Esophagus muscularis mucosa (tissue), 4 donors: ENCODE measurements at places on chromosomes 2 and 18. TPM values are rescaled to one million over a fixed set of nuclear protein-coding genes. Genes with fewer than 3 reads are reported as not detected.

DNA sequence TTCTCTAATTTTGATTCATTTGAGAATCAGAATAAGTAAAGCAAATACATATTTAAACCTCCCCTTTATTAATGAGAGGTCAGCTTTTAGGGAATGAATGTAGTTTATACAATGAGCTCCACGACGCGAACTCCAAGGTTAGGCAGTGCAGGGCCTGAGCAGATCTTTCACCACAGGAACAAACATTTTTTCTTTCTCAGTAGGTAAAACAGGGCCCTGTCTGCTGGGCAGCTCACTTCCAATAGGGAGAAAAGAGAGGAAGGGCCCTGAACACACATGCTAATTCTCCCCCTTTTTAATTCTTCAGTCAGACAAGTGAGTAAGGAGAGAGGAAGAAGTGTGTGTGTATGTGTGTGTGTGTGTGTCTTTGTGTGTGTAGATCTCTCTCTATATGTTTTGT, 682.4 kb upstream of the TMEFF2 start:
- no peak for DNase-seq

DNA sequence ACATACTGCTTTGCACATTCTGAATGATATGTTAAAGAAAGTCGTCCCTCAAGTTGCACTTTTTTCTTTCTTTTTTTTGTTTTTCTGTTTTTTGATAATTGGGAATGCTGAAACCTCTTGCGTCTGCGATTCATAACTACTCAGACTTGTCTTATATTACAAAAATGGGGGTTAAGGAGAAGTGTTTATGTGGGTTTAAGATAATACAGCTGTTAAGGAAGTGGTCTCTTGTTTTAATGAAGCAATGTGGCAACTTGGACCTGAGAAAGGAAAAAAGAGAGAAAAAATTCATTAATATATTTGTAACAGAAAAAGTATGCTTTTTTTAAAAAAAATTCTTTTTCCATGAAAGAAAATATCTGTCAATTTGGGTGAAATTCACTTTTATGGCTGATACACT, 268.5 kb upstream of the CCDC68 start:
- DNase-seq: no peak

GRCh38 chr2:15999596-16000469, 59.5 kb downstream of the MYCN start:
- DNase-seq: no peak

DNA sequence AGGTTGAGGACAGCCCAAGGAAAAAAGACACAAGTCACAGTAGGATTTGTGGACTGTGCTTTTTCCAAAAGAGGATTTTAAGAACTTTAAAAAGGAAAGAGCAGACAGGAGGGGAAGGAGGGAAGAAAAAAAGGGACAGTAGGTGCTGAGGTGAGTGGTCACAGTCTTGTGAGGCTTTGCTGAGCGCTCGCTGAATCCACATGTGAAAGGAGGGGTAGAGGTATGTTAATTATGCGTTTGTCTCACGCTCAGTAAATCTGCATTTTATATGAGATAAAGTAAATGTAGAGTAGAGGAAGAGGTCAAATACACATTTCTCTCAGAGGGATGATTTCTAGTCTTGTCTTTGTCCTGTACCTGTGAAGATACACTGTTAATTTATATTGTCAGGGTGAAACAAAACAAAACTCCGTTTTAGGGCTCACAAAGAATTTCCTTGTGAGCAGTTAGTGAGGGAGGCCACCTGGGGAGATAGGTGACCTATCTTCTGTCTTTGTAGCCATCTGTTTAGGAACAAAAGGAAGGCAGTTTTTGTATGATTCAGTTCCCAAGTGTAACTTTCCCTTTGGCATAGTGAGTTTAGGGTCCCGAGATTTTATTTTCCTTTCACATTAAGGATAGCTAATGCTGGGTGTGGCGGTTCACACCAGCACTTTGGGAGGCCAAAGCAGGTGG, 25.3 kb downstream of the GNAL start:
- DNase-seq: no peak

POTEJ gene
- total RNA-seq: not detected

- no peak for DNase-seq
These were observed 34.2 kb upstream of the PRLH start for GRCh38 chr2:237532160-237532559.

ITPRID2 gene
- 106 TPM for total RNA-seq
